ENCODE measurements at places on chromosomes 7 and 10.

DNA sequence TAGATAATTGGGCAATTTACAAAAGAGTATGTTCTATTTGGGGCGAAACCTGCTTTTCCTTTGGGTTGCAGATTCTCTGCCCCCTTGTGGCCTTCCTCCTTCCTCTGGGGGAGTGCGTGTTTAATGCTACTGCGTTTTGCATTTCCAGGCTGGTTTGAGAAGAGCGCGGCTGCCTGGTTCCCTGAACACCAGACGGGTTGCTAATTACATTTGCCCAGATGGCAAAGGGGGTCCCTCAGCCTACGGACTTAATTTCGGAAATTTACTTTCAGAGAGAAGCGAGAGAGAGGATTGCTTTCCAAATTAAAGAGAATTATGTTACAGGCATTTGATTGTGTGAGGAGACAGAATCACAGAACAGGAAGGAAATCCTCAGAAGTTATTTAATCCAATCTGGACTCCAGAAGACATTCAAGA, 91.9 kb upstream of the JAZF1 start:
- no peak for DNase-seq

GRCh38 chr10:128165536-128165935, 39.3 kb upstream of the MKI67 start:
- DNase-seq = no peak

GRCh38 chr7:101783381-101784181, 33.8 kb upstream of the CUX1 start:
- DNase-seq = no peak

- DNase-seq = no peak
These were observed 125.3 kb upstream of the PARD3 start for GRCh38 chr10:34940436-34940835.

- no peak for DNase-seq
These were observed 56.2 kb upstream of the NPY start for GRCh38 chr7:24227603-24228359.

Measured in NCI-H187 (cell line).